ENCODE measurements at places on chromosomes 16 and 17.

DNA sequence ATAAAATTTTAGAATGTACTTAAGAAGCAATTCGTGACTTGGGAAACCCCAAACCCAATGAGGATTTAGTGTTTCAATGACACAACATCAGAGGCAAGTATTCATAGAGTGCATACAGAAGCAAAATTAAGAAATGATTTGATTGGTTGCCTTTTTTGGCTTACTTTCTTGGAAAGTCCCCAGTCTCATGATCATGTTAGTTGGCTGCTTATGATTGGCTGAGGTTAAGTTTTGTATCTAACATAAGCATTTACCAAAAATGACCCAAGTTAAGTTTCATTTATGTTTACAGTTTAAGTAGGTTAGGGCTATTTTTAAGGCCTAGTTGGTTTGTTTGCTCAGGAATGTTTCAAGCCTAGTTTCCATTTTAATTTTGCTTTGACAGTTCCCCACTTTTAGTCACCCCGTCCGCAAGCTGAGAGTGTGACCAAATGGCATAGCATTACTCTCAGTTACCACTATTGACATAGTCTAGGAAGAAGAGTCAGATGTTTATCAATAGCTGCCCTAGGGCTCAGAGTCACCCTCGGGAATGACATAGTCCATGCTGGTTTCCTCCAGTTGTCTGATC, 36.2 kb downstream of the DGKE start:
- H3K36me3 ChIP-seq: no peaks in the 10 kb centered on the region
- H3K27ac ChIP-seq: no peak overlapping the region
- no peaks in the 10 kb centered on the region for H3K4me1 ChIP-seq

DNA sequence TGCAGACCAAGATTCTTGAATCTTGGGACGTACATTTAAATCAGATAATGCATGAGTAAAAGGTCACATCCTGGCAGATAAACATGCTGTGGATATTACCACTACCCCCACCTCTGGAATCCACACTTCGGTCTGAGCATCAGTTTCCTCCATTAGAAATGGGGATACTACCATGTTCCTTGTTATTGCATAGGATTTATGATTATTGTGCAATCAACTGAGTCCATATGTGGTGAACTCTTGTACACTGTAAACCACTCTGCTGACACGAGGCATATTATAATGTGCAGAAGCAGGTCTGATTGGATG, 108.7 kb downstream of the VAT1L start:
- H3K36me3 ChIP-seq: no peaks in the 10 kb centered on the region
- no peak for DNase-seq
- no peaks in the 10 kb centered on the region for H3K27me3 ChIP-seq
- no peak overlapping the region for H3K27ac ChIP-seq
- H3K4me3 ChIP-seq: no peak overlapping the region
- H3K4me1 ChIP-seq: peaks cover 7% of the 10 kb centered on the region

GRCh38 chr17:66448026-66448639, 145.7 kb downstream of the PRKCA start:
- no peak overlapping the region for H3K27ac ChIP-seq
- H3K4me1 ChIP-seq: peaks cover 13% of the 10 kb centered on the region
- no peak overlapping the region for H3K4me3 ChIP-seq

GRCh38 chr17:81832608-81833159, 407 bp downstream of the MCRIP1 start:
- peak; percentile 9 for DNase-seq
- H3K27ac ChIP-seq: peak overlapping the region; percentile 52
- peak overlapping the region; percentile 73 for H3K4me3 ChIP-seq
- peaks cover 17% of the 10 kb centered on the region for H3K4me1 ChIP-seq

DNA sequence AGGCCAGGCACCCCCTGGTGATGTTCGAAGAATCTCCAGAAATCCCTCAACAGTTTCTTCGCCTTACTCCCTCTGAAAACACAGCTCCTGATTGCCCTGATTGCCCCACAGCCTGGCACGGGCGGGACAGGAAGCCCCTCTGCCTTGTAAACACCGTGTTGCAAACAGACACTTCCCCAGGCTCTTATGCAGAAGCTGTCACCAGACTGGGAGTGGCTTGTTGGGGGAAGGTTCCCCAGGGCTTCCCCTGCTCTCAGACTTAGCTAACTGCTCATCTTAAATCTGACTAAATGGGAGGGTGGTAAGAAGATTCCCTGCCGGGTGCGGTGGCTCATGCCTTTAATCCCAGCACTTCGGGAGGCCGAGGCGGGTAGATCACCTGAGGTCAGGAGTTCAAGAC, 11.2 kb downstream of the PIK3R5 start:
- peaks cover 5% of the 10 kb centered on the region for H3K27me3 ChIP-seq
- DNase-seq: no peak
- no peaks in the 10 kb centered on the region for H3K36me3 ChIP-seq
- H3K27ac ChIP-seq: no peak overlapping the region
- H3K4me1 ChIP-seq: no peaks in the 10 kb centered on the region
- H3K4me3 ChIP-seq: no peak overlapping the region

- peaks cover 3% of the 10 kb centered on the region for H3K4me1 ChIP-seq
- H3K4me3 ChIP-seq: no peak overlapping the region
- no peak overlapping the region for H3K27ac ChIP-seq
- no peak for DNase-seq
- H3K36me3 ChIP-seq: no peaks in the 10 kb centered on the region
These were observed 23.3 kb downstream of the ACTG1 start for GRCh38 chr17:81489012-81489997.

DNA sequence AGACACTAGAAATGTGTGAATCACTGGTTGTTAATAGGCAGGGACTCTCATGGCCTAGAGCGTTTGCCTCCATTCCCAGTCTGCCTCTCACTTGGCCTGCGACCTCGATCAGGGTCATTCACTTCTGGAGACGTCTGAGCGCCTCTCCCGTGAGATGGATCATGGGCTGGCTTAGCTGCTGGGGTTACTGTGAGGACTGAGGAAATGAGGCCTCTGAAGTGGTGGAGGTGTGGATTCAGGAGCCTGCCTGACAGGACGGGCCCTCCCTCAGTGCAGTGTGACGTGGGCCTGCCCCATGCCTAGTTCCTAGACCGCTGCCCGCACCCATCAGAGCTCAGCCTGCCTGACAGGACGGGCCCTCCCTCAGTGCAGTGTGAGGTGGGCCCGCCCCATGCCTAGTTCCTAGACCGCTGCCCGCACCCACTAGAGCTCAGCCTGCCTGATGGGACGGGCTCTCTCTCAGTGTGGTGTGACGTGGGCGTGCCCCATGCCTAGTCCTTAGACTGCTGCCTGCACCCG, 61.9 kb downstream of the BANP start:
- H3K27me3 ChIP-seq: no peaks in the 10 kb centered on the region
- H3K4me3 ChIP-seq: no peak overlapping the region
- no peaks in the 10 kb centered on the region for H3K36me3 ChIP-seq
- H3K27ac ChIP-seq: no peak overlapping the region
- DNase-seq: no peak

DNA sequence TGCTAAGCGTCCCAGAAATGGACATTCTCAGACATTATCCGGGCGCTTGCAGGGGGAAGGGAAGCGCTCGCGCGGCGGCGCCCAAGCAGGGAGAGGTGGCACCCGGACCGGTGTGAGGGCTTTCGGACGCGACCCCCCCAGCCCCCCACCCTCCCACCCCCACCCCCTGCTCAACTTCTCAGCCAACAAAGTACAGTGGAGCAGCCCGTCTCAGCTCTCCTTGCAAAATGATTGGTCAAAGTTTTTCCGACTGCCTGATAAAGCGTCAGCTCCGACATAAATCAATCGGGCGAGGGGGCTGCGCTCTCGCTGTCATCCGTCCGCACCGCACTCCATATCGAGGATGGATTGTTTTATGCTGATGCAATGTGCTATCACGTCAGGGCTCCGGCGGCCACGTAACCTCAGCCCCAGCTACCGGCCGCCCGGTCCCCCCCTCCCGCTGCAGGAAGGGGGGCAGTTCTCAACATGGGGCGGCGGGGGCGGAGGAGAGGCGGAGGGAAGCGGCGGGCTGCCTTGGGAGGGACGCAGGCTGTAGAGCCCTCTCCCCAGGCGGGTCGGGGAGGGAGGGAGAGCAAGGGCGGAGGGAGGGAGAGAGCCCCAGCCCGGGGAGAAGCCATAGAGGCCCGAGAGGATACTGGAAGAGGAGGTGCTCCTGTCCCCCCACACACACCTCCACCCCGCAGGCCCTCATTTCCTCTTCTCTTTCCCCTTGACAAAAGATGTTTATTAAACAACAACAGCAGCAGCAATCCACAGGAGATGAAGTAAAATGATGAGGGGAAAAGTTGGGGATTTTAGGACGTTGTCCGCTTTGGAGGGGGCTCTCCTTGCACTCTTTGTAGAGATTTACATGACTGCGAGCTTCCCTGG, at the start of gene HOXB9:
Gene HOXB9 (minus strand): TSS at position 114 of the 873 bp plus-strand sequence. CDS start 89 bp downstream, at position 25.
- no peak for DNase-seq
- peaks cover 11% of the 10 kb centered on the region for H3K4me1 ChIP-seq
- no peaks in the 10 kb centered on the region for H3K36me3 ChIP-seq
- peak within 1 kb of the TSS; percentile 20 for H3K4me3 ChIP-seq

DNA sequence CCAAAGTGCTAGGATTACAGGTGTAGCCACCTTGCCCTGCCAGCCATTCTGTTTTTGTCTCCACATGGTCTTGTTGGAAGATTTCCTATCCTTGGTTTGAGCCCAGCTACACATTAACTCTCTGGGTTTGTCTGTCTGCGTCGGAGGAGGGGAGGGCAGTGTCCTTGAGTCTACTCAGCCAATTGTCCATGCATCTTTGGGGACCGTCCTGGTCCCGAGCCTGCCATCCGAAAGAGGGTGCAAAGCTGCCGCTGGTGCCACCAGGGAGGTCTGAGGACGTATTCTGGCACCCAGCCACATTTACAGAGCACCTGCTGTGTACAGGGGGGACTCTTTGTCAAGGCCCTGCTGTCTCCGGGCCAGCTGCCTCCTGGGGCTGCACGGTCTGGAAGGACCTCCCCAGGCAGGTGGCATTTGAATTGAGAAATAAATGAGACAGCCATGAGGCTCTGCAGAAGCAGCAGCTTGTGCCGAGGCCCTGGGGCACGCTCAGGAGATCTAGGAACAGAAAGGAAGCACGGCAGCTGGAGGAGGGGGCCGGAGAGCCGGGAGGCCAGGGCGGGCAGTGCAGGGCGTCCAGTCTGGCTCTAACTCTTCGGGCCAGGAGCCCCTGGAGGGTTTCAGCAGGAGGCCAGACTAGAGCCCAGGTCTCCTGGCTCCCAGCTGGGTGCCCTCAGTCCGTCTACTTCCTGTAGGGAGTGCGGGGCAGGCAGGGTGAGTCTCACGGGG, 1.5 kb downstream of the CYBA start:
- H3K4me3 ChIP-seq: peak overlapping the region; percentile 63
- H3K36me3 ChIP-seq: no peaks in the 10 kb centered on the region
- no peak for DNase-seq
- peaks cover 12% of the 10 kb centered on the region for H3K4me1 ChIP-seq

- H3K36me3 ChIP-seq: no peaks in the 10 kb centered on the region
- H3K4me3 ChIP-seq: no peak overlapping the region
- no peak for DNase-seq
- no peak overlapping the region for H3K27ac ChIP-seq
- peaks cover 13% of the 10 kb centered on the region for H3K4me1 ChIP-seq
- H3K27me3 ChIP-seq: no peaks in the 10 kb centered on the region
These were observed 7.7 kb downstream of the TNS4 start for GRCh38 chr17:40493697-40494096.
